ENCODE measurements at places on chromosomes 5 and 9.

- no peak for DNase-seq
Observed at GRCh38 chr5:96280946-96281393, 152.1 kb downstream of the PCSK1 start.

- no peak for DNase-seq
Observed at GRCh38 chr9:115832031-115832430, 321.6 kb upstream of the PAPPA start.

DNA sequence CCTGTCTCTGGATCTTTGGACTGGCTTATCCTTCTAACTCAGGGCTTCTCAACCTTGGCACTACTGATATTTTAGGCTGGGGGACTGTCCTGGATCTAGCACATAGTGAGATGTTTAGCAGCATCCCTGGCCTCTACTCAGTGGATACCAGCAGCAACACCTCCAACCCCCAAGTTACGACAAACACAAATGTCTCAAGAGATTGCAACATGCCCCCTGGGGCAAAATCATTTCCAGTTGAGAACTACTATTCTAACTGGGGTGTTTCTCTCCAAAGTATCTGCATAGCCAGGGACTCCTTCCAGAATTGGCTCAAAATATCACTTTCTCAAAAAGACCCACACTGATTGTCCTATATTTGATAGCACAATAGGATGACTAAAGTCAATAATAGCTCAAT is 7.2 kb upstream of the TLR4 start:
- DNase-seq, result no peak

DNA sequence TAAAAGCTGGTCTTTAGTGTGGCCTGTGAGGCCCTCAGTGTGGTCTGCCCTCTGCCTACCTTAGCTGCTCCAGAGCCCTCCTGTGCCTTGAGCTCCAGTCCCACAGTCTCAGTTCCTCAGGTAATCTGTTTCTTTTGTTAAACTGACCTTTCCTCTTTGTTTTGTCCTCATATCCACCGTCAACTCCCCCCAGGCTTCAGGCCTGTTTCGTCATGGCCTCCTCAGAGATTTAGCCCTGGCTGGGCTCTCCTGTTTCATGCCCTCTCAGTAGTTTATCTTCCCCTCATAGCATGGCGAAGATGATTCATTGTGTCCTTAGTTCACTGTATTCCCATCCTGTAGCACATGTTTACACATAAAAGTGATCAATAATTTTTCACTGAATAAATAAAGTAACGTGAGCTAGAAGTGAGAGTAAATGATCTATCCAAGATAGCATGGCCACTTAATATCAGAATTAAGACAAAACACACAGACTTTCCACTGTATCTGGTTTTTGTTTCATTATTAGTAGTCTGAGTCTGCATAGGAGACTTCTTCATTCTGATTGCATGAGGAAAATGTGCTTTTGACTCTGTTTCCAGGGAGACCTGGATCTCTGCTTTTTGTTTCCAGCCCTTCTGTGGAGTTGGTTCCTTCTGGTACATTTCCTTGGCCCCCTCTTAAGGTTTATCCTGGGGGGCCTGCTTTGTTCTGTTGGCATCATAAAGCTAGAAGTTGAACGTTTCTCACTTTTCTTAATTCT is 70.5 kb downstream of the SNX24 start:
- DNase-seq, result no peak

DNA sequence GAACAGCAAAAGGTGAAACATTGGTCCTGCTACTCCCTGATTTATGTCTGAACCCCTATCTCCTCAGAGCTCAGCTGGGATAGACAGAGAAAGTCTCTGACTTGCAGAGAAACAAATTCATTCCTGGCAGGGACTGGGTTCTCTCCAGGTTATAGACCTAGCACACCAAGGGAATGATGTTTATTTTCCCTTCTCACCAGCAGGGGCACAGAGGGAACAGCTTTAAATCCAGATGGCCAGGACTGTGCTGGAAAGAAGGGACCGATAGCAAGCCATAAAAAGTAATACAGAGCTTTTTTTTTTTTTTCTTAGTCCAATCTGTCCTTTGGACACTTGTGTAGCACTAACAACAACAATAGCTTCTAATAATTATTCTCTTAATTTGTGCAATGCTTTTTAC is 141.1 kb upstream of the C9orf72 start:
- DNase-seq, result no peak

- no peak for DNase-seq
Observed at GRCh38 chr5:61159836-61160235, 2.4 kb downstream of the SMIM15 start.

GRCh38 chr9:38073882-38074281 is 4.9 kb upstream of the SHB start:
- no peak for DNase-seq

DNA sequence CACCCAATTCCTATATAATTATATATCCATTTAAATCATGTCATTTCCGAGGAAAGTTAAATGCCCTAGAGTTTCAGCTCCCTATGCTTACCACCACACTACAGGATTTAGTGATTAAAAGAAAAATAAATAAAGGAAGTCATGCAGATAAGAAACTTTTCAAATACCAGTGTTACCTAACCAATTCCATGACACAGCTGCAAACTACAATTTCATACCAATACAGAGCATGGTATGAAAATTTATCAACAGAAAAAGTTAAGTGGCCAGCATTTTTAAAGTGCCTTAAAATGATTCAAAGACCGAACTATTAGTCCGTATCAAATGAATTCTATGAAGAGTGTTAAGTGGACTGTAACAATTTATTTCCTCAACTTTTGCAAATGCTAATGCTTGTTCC is 35.9 kb downstream of the CEP120 start:
- no peak for DNase-seq

DNA sequence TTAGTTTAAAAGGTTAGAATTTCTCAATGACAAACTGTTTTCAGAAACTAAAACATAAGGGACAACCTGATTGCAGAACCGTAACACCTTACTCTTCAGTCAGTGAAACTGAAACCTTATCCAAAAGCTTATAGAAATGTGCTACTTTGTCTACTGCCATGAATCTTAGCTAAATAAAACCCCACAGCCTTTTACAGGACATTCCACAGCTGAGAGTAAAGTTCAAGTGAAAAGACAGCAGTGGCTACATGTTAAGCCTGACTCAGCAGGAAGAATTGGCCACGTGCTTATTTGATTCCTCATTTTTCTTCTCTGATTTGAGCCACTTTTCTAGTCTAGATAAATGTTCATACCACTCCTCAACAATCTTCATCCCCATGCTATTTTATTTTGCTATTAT is 278.7 kb upstream of the ISL1 start:
- DNase-seq, result no peak

DNA sequence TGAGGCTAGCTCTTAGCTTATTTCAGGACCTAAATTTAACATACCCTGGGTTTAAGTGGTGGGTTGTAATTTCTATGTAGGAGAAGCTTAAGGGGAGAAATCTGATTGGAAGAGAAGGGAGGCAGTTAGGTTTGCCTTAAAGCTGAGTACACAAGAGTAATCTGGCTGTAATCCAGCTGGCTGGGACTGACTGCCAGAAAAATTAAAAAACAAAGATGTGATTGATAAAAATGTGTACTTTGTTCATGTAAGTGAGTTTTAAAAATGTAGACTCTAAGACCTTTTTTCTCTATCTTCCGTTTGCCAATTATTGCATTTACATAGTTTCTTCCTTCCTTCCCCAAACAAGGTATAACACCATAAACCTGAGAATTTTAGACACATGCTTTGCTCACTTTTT is 17.5 kb upstream of the MSMP start:
- no peak for DNase-seq

GRCh38 chr5:145806923-145807322 is 28.2 kb downstream of the PRELID2 start:
- DNase-seq, result no peak

DNA sequence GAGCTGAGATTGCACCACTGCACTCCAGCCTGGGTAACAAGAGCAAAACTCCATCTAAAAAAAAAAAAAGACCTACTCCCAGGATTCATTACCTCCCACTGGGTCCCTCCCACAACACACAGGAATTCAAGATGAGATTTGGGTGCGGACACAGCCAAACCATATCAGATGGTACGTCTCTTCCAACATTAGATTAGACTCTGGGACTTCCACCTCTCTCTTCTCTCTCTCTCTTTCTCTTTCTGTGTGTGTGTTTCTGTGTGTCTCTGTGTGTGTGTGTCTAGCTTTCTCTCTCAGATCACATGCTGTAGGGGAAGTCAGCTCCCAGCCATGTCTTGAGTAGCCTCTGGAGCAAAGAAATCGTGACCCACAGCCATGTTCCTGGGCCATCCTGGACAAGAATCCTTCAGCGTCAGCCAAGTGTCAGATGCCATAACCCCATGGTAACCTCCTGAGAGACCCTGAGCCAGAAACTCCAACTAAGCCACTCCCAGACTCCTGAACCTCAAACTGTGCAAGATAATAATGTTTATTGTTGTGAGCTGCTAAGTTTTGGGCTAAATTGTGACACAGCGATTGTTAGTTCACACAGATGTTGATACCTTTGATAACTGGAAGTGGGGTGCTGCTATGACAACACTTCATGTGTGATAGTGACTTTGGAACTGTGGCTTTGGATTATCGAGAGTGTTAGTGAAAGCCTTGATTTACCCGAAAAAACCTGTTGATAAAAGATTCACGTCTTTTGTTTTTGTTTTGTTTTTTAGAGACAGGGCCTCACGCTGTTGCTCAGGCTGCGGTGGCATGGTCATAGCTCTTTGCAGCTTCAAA is 4.1 kb upstream of the CMBL start:
- no peak for DNase-seq

DNA sequence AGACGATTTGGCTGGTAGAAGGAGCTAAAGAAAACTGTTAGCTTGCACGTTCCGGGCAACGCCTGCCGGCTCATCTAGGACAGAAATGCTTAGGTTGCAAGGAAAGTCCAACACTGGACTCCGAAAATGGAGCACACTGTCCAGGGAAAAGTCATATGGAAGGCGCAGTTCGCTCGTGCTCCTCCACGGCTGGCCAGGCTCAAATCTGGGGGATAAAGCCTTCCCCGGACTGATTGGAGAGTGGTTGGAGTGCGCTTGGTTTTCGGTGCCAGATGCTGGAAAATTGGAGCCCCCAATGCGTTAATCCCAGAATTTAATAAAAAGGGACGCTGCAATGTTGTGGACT is 955 bp downstream of the CDH6 start:
- no peak for DNase-seq

DNA sequence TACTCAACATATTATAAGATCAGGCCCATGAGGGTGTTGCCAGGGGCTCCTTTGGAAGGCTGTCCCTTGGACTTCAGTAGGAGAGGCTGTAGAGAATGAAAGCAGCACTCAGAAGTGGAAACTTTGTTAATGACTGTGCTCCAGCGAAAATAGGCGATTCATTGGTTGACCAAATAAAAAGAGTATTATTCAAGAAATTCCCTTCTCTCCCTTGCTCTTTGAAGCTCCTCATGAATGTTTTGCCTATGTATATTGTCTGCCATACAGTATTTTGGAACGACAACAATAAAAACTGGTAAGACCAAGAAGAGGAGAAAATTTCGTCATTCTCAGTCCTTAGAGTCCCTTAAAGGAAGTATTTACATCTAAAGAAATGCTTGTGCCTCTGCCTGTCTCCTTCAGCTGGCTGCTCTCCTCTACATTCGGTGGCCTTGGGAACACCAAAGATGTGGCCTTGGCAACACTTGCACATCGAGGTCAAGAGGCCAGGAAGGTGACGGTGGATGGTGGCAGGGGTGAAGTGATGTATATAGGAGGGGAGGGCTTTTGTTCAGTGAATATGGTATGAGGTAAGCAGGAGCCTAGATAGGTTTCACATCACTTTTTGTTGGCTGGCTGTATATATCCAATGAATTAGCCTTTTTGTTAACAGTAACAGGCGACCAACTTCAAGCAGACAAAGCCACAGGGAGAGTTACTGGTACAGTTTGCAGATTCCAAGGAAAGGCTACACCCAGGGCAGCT is 95.0 kb upstream of the ACTBL2 start:
- DNase-seq, result no peak

GRCh38 chr5:93092349-93093105 is 488.5 kb downstream of the NR2F1-AS1 start:
- DNase-seq, result no peak

DNA sequence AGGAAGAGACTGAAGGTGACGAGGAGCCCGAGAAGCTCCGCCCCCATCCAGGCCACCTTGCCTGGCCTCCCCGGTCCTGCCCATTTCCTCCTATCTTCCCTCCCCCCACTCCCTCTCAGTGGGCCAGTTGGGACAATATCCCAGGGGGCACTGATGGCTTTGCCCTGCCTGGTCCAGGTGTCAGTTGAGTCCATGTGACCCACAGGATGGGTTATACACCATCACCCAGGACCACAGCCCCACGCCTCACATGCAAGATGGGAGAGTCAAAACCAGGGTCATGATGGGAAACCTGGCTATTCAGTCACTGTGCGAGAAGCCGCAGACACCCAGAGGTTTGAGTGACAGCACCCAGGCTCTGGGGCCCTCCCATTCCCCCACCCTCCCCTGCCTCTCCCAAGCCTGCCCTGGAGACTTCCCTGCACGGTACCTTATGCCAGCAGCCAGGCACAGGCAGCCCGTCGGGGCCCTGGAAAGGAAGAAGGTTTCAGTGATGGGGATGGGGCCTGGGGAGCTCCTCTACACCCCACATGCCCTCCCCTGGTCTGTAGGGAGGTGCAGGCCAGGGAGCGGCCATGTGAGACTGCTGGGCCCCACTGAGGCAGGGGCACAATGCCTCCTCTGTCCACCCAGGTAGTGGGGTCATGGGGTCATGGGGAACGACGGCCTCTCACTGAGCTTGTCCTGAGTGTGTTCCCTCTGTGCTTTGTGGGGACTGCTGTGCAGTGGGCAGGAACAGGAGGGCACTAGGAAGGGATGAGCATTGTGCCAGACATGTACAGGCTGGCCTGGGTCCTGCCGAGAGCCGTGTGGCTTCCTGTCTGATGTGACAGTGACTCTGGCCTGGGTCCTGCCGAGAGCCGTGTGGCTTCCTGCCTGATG is 6.3 kb upstream of the PHYKPL start:
- no peak for DNase-seq

- DNase-seq, result no peak
Observed at GRCh38 chr9:23229890-23230317, 596.1 kb downstream of the ELAVL2 start.

DNA sequence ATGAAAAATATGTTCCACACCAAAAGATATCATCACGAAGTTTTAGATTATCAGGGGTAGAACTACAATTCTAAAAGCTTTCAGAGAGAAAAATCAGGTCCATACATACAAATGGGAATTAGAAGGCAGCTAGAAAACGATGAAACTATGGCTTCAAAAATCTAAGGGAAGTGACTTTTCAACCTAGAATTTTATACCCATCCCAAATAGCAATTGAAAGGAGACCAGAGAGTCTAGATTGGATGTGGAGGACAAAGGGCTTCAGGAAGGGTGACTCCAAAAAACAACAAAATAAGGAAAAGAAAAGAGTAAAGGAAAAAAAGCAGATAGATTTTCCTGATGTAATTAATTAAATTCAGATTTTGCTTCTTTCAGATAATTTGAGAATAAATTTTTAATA is 72.0 kb upstream of the CEP78 start:
- DNase-seq, result no peak

GRCh38 chr5:67475489-67475888 is 278.9 kb upstream of the CD180 start:
- no peak for DNase-seq

- DNase-seq, result no peak
Observed at GRCh38 chr9:106921341-106921899, 58.5 kb downstream of the ZNF462 start.
